A549 treated with Mapracorat at 1 μM for 4 hours (cell line): ENCODE measurements at places on chromosomes 1 and 21. TPM values are rescaled to one million over a fixed set of nuclear protein-coding genes. Genes with fewer than 3 reads are reported as not detected.

SYTL1 gene
- 0.39 to 1.1 TPM (median 0.60 TPM) in 5 replicates for total RNA-seq

TMEM39B gene
- total RNA-seq = 8.3 to 12.3 TPM (median 10.7 TPM) in 5 replicates

NPHS2 gene
- total RNA-seq = not detected in 5 replicates

LRRC3 gene
- total RNA-seq = 1.5 to 2.3 TPM (median 2.1 TPM) in 5 replicates

PRR9 gene
- not detected in 5 replicates for total RNA-seq

ATF6 gene
- total RNA-seq = 12.3 to 14.9 TPM (median 14.4 TPM) in 5 replicates

LEFTY2 gene
- 0.08 to 0.49 TPM in 2 of 5 replicates, not detected in the others for total RNA-seq

KRTAP10-2 gene
- not detected in 5 replicates for total RNA-seq

HUNK gene
- 1.3 to 1.5 TPM (median 1.4 TPM) in 5 replicates for total RNA-seq

TMCC2 gene
- total RNA-seq = 1.4 to 1.8 TPM (median 1.6 TPM) in 5 replicates

LACTBL1 gene
- total RNA-seq = not detected in 5 replicates

ZNF695 gene
- total RNA-seq = 2.1 to 3.2 TPM (median 2.4 TPM) in 5 replicates

ERICH3 gene
- total RNA-seq = not detected in 5 replicates

TRIM46 gene
- total RNA-seq = 1.8 to 3.3 TPM (median 2.4 TPM) in 5 replicates

PKNOX1 gene
- total RNA-seq = 4.5 to 6.9 TPM (median 6.0 TPM) in 5 replicates

CLIC6 gene
- 0.03 to 0.06 TPM (median 0.05 TPM) in 4 of 5 replicates, not detected in the other for total RNA-seq

TINAGL1 gene
- 0.27 to 0.77 TPM (median 0.51 TPM) in 5 replicates for total RNA-seq

COL9A2 gene
- total RNA-seq = 0.11 to 0.56 TPM (median 0.29 TPM) in 5 replicates

CLSTN1 gene
- total RNA-seq = 55.1 to 65.1 TPM (median 61.4 TPM) in 5 replicates

MSH4 gene
- not detected in 5 replicates for total RNA-seq
